ENCODE measurements at places on chromosomes 12 and 14.

- no peak for DNase-seq
Measured at GRCh38 chr12:75812271-75813018, 219.1 kb downstream of the PHLDA1 start.

DNA sequence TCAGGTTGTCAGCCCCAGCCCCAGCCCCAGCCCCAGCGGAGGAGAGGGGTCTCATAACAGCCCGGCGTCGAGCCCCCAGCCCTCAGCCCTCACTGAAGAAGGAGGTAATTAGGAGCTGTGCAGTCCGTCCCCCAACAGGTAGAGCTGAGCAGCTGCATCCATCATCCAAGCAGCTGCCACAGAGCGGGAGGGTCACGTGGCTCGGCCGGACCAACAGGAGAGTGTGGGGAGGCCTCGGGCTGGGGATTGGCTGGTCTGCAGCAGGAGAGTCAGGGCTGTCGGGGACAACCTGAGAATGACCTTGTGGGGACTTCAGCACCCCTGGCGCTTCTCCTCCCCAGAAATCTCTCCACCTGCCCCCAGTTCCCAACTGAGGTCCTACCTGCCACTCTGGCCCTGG is 29.6 kb downstream of the SMUG1 start:
- no peak for DNase-seq

GRCh38 chr14:68305738-68306137 is 486.2 kb downstream of the RAD51B start:
- no peak for DNase-seq

DNA sequence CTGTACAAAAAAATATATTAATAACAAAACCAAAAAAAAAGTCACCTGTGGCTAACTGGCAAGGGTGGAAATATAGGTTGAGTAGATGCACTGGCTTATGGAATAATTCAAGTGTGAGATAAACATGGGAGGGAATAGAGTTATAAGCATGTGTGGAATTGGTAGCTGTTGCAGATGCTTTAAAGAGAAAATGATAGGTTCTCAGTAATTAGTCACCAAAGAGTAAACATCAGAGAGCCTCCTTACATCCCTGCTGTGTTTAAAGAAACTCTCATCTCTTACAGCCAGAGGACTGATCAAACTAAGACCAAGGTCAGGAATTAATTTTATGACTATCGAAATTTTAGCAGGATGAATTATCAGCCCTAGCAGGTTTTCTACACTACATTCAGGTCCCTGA is 70.5 kb downstream of the EGLN3 start:
- DNase-seq, result no peak

DNA sequence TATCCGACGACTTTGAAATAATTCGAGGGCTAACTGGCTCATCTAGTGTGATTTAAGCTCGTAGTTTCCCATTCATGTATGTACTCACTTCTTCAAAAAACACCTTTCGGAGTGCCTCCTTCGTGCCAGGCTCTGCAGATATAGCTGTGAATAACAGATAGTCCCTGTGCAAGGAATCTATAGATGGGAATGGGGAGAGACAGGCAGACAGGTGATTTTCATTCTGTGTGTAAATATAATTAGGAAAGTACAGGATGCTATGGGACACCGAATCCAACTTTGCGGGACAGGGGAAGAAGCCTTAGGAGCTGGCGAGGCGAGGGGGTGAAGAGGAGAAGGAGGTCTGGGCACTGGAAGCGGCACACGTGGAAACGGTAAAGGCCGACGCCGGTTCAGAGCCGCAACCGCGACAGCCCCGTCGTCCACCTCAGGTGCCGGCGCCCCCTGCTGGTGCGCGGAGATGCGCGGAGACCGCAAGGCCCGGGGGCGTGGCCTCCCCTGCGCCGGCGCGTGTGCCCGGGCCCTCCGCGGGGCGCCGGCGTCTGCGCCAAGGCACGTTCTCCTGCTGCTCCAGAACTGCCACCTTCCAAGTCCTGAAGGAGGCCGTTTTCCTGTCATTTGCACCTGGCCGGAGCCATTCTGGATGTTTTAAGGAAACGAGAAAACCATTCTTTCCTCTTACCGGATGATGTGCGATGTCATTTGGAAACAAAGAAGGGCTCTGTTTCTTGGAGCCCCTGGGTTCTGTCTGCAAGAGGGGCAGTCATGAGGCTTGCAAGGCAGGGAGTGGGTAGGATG is 18.0 kb upstream of the CACNA1C start:
- peak; percentile 62 for DNase-seq

GRCh38 chr14:65613131-65613650 is 200.7 kb downstream of the FUT8 start:
- DNase-seq, result no peak

DNA sequence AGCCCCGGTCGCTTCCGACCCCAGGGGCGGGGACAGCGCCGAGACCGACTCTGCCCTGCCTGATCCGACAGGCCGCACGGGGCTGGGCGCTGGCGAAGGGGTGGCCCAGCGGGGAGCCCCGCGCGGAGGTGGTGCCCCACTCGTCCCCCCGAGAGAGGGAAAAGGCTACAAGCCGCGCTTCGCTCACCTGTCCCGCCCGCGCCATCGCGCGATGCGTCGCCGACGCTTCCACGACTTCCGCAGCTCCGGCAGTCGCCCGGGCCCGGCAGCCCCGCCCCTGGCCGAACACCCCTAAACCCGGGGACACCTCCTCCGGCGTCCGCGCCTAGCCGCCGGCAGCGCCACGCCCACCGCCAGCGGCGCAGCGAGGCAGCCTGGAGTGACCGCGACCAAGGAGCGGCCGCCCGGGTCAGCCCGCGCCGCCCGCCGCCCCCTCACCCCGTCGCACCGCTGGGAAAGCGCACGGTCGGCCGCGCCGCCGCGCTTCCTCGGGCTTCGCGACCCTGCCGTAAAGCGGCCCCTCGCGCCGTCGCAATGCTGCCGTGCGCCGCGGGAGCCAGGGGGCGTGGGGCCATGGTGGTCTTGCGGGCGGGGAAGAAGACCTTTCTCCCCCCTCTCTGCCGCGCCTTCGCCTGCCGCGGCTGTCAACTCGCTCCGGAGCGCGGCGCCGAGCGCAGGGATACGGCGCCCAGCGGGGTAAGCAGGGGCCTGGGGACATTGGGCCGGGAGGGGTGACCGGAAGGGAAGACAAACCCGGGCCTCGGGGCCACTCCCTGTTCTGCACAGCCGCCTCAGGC is at the start of the genes BAG5 and COA8:
Gene BAG5, minus strand, starts transcription at position 229 of the 797 bp plus-strand sequence. CDS start 1,493 bp downstream, outside the sequence.
Gene COA8, plus strand, starts transcription at position 532 of the 797 bp plus-strand sequence. Its CDS starts 42 bp downstream, at position 574.
- DNase-seq, result peak; percentile 58

DNA sequence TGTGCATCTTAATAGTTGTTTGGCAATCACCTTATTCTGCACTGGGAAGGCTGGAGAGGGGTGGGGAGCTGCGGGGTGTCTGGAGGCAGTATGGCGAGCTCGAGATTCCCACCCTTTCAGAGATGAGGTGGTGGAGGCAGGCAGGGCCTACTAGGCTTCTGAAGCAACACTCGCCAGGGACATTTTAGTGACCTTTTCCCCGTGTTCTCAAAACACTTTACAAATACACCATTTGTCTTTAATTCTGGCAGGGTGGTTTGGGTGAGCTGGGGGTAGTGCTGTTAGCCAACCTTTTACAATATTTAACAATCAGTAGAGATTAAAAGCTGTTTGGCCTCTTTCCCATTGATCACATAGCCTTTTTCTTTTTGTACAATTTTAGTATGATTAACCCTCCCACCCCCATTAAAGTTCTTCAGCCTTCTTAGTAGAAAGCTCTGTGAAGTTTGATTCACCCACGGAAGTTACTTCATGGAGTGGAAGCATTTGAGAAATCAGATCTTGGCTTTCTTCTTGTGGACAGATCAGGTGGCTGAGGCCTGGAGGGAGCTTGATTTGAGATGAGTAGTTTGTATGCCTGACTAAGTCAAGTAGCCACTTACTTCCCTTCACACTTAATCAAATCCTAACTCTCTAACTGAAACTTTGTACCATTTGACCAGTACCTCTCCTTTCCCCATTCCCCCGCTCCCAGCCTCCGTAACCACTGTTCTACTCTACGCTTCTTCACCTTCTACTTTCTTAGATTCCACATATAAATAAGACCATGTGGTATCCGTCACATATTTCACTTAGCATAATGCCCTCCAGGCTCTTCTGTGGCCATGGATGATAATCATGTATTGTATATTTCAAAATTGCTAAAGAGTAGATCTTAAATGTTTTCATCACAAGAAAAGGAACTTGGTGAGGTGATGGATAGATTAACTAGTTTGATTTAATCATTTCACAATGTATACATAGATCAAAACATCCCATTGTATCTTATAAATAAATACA is 41.0 kb downstream of the TRAF3 start:
- no peak for DNase-seq

All from stimulated activated CD8-positive, alpha-beta memory T cell treated with anti-CD3 and anti-CD28 coated beads, Interleukin-4, amount 100 ng/mL, for 4 hours (primary cell).